T-helper 17 cell (primary cell): ENCODE measurements at places on chromosomes 6 and 20. TPM values are rescaled to one million over a fixed set of nuclear protein-coding genes. Genes with fewer than 3 reads are reported as not detected.

DNA sequence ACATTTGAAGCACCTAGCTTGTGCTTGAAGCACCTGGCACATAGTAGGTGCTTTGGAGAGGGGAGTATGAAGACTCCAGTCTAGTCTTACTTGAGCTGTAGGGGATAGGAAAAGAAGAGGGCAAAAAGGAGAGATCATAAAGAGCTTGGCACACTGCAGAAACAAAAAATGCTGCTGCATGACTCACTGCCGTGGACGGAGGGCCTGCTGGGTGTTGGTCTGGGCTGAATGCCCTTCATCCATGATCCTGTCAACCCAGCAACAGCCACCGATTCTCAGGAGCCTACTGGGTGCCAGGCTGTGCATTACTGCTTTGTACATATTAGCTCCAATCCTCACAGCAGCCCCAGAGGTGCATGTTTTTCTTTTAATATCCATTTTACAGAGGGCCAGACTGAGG, 6.0 kb downstream of the PDYN start:
- DNase-seq = no peak
- H3K27me3 ChIP-seq = peaks cover 82% of the 10 kb centered on the region
- peaks cover 10% of the 10 kb centered on the region for H3K4me1 ChIP-seq
- H3K27ac ChIP-seq = no peak overlapping the region

Gene TRIM26
- 63.1 TPM for total RNA-seq

DNA sequence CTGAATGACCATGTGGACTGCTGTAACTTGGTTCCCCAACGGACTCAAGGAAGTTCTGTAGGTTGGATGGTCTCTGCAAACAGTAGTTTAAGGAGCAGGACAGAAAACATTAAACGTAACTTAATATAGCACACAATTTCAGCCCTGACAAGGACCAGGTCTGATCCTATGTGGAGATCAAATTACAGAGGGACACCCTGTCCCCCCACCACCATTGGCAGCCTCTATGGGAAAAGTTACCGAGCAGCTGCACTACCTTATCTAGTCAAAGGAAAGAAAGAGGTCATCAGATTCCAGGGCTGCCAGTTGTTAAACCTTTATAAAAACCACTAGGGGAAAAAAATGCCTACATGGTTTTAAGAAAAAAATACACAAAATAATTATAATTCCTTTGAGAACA, 191.5 kb upstream of the RSPO3 start:
- H3K27me3 ChIP-seq = peaks cover 4% of the 10 kb centered on the region
- no peaks in the 10 kb centered on the region for H3K4me1 ChIP-seq
- H3K4me3 ChIP-seq = no peak overlapping the region
- no peak for DNase-seq

GRCh38 chr20:33287884-33288283, 4.9 kb downstream of the BPIFB1 start:
- no peak overlapping the region for H3K27ac ChIP-seq
- peaks cover 14% of the 10 kb centered on the region for H3K4me1 ChIP-seq
- DNase-seq = no peak
- H3K27me3 ChIP-seq = peaks cover 63% of the 10 kb centered on the region
- peaks cover 2% of the 10 kb centered on the region for H3K36me3 ChIP-seq

Gene PNLDC1
- total RNA-seq = 1.2 TPM

Gene GFRAL
- total RNA-seq = not detected

- H3K27ac ChIP-seq = peak overlapping the region; percentile 96
- peaks cover 3% of the 10 kb centered on the region for H3K36me3 ChIP-seq
- H3K4me1 ChIP-seq = peaks cover 36% of the 10 kb centered on the region
- no peak for DNase-seq
- H3K27me3 ChIP-seq = no peaks in the 10 kb centered on the region
Observed at GRCh38 chr20:35145141-35145564, 2.0 kb downstream of the EDEM2 start.

Gene POU5F1
- not detected for total RNA-seq

GRCh38 chr20:58514321-58515232, 622 bp downstream of the APCDD1L start:
- no peak overlapping the region for H3K27ac ChIP-seq
- H3K27me3 ChIP-seq = peaks cover 66% of the 10 kb centered on the region
- no peak overlapping the region for H3K4me3 ChIP-seq
- no peak for DNase-seq
- peaks cover 8% of the 10 kb centered on the region for H3K4me1 ChIP-seq

- no peaks in the 10 kb centered on the region for H3K4me1 ChIP-seq
- no peak for DNase-seq
- H3K27me3 ChIP-seq = peaks cover 20% of the 10 kb centered on the region
- no peak overlapping the region for H3K27ac ChIP-seq
- H3K4me3 ChIP-seq = no peak overlapping the region
Observed at GRCh38 chr6:4660377-4661321, 115.6 kb upstream of the CDYL start.

DNA sequence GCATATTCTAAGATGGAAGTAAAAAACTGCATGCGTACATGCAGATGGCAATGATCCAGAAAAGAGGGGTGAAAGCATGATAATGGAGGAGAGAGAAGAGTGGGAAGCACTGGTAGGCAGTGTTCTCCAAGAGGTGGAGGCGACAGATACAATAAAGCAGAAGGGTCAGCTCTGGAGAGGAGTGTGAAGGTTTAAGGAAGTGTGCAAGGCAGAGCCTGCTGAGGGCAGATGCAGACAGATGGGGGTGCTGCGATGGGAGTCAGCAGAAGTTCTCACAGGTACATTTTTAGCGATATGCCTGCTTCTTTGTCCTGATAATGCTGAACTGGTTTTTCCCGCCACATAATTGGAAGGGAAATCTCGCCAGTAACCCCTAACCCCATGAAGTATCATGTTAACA, 81.1 kb upstream of the C6orf118 start:
- H3K27me3 ChIP-seq = no peaks in the 10 kb centered on the region
- no peaks in the 10 kb centered on the region for H3K4me1 ChIP-seq
- no peak overlapping the region for H3K27ac ChIP-seq
- H3K4me3 ChIP-seq = no peak overlapping the region
- no peak for DNase-seq

DNA sequence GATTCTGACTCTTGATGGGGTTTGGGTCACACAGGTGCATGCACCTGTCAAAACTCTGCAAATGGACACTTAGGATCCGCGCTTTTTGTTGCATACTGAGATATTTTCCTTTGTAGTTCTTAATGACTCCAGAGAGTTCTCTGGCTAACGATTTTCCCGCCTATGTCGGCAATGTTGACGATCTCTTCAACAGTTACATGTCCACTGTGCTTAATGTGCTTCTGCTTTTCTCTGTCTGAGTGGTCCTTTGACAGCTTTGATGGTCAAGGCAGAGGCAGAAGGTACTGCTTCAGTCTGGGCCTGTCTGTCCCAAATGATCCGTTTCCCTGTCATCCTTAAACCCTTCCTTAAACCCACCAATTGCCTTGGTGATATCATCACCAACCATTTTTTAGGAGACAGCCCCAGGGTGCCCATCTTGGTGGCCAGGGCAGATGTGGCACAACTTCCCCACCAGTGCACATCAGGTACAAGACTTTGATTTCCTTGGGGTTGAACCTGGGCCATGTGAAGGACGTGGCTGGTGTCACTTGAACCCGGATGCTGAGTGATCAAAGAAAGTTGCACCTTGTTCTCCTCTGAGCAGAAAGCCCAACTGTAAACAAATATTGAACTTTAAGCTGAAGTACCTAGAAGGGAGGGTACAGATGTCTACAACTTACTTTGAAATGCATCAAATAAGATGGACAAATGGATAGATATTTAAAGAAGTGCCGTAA, 10.7 kb upstream of the BPIFB1 start:
- peaks cover 4% of the 10 kb centered on the region for H3K4me1 ChIP-seq
- H3K4me3 ChIP-seq = no peak overlapping the region
- peaks cover 59% of the 10 kb centered on the region for H3K27me3 ChIP-seq
- H3K36me3 ChIP-seq = peaks cover under 1% of the 10 kb centered on the region
- H3K27ac ChIP-seq = no peak overlapping the region

- H3K27ac ChIP-seq = no peak overlapping the region
- H3K4me3 ChIP-seq = no peak overlapping the region
- DNase-seq = no peak
- peaks cover 2% of the 10 kb centered on the region for H3K4me1 ChIP-seq
Observed at GRCh38 chr6:169909113-169909512, 157.7 kb downstream of the ERMARD start.

- H3K27ac ChIP-seq = no peak overlapping the region
- H3K4me3 ChIP-seq = no peak overlapping the region
- peaks cover 2% of the 10 kb centered on the region for H3K36me3 ChIP-seq
- peaks cover 9% of the 10 kb centered on the region for H3K4me1 ChIP-seq
Observed at GRCh38 chr20:36663031-36663430, 17.0 kb upstream of the SLA2 start.

- no peaks in the 10 kb centered on the region for H3K27me3 ChIP-seq
- peaks cover 23% of the 10 kb centered on the region for H3K4me1 ChIP-seq
- no peaks in the 10 kb centered on the region for H3K36me3 ChIP-seq
- H3K4me3 ChIP-seq = no peak overlapping the region
- peak overlapping the region; percentile 85 for H3K27ac ChIP-seq
- no peak for DNase-seq
Observed at GRCh38 chr6:36728289-36729160, 30.9 kb downstream of the RAB44 start.

DNA sequence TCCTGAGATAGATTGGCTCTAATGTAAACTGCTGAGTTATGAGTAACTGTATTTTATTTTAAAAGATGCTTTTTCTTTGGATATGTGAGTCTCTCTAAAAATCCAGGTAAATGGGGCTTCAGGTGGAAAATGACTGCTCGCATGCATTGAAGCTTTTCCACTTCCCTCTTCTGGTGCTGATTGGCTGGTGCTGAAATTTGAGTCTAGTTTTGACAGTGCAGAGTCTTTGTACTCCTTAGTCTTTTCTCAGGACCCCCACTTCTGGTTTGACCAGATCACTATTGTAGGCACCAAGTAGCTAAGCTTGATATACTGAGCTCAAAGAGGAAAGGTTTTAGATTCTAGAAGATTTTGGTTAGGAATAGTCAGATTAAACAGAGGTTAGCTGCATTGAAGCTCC, 60.7 kb upstream of the TULP4 start:
- no peaks in the 10 kb centered on the region for H3K27me3 ChIP-seq
- H3K36me3 ChIP-seq = peaks cover 2% of the 10 kb centered on the region
- H3K4me3 ChIP-seq = no peak overlapping the region
- peaks cover 22% of the 10 kb centered on the region for H3K4me1 ChIP-seq
- H3K27ac ChIP-seq = no peak overlapping the region

Gene TRIM39
- total RNA-seq = 47.3 TPM

DNA sequence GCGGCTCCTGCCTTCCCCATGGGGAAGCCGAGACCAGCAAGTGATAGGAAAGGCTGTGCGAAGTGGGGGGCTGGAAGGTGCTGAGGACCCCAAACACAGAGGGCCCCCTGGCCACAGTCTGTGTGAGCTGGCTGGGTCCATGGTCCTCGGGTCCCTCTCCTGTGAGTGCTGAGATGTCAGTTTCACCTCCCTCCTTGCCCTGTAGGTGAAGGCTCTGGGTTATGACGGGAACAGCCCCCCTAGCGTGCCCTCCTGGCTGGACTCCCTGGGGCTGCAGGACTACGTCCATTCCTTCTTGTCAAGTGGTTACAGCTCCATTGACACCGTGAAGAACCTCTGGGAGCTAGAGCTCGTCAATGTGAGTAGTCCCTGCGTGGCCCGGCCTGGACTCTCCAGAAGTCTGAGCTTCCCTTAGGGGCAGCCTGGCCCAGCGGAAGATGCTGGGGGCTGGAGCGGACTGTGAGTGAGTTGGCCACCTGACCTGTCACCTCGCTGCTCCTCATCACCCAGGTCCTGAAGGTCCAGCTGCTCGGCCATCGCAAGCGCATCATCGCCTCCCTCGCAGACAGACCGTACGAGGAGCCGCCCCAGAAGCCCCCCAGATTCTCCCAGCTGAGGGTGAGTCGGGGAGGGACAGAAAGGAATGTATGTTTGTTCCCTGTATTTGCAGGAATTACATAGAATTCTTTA, 61.7 kb downstream of the TCP11 start:
- peaks cover 2% of the 10 kb centered on the region for H3K36me3 ChIP-seq
- H3K4me1 ChIP-seq = peaks cover 4% of the 10 kb centered on the region
- no peak overlapping the region for H3K27ac ChIP-seq
- no peak overlapping the region for H3K4me3 ChIP-seq
- no peak for DNase-seq
- no peaks in the 10 kb centered on the region for H3K27me3 ChIP-seq

GRCh38 chr20:25252230-25252651, 4.4 kb downstream of the PYGB start:
- no peak for DNase-seq
- H3K36me3 ChIP-seq = no peaks in the 10 kb centered on the region
- no peak overlapping the region for H3K27ac ChIP-seq

Gene DEFB124
- not detected for total RNA-seq

Gene PBOV1
- total RNA-seq = not detected
